ENCODE measurements at places on chromosomes 12 and 14.

DNA sequence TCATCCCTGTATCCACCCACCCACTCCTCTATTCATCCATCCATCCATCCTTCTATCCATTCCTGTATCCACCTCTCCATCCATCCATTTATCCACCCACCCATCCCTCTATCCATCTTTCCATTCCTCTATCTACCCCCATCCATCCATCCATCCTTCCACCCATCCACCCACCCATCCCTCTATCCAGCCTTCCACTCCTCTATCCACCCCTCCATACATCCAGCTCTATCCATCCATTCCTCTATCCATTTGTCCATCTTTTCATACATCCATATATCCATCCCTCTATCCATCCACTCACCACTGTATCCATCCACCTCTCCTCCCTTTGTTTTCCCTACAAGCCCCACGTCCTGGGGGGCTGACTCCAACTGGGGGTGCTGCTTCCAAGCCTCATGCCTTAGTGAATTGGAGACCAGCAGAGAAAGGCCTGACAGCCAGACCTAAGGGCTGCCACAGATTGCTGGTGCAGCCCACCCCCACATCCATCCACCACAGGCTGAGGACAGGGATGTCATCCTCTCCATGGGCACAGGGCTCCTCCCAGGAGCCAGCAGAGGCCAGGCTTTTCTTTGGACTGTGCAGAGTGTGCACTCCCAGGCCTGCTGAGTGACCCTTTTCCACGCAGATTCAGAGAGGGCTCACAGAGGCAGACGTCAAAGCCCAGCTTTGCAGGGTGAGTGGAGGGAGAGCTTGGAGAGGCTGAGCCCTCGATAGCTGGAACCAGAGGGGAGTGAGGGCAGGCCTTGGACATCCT, 18.9 kb upstream of the GPR132 start:
- no peak for DNase-seq

- DNase-seq, result no peak
Measured at GRCh38 chr12:70831543-70831942, 89.0 kb downstream of the PTPRR start.

DNA sequence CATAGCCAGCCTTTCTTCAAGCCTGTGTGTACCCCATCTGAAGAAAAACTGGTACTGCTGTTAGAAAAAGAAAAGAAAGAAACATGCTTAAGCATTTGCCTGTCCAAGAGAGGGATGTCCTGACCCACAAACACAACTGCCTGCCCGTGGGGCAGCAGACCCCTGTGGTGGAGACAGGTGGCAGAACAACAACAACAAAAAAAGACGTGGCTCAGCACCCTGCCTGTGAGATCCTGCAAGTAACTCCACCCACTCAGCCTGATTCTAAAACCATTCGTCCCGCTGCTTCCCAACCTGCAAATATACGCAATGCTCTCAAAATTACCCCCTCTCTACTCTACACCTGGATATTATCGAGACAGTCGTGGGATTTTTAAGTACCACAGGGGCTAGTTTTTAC, 64.9 kb upstream of the ZDHHC17 start:
- no peak for DNase-seq

GRCh38 chr14:103549361-103550311, 12.8 kb downstream of the BAG5 start:
- peak; percentile 64 for DNase-seq

DNA sequence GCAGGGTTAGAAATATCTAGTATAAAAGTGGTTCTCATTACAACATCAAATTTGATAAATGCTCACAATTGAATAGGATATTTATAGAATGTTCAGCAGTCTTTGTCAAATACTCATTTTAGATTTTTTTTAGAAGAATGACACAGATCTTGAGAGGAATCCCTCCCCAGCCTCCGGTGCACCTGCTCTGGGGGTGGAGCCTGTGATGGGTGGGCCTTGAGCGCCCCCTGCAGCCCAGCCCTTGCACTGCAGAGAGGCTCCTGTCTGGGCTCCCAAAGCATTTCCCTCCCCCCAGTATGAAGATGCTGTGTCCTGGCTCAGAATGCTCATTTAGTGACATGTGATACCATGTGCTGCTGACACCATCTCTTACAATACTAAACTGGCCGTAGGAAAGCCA, 792.3 kb downstream of the TMEM121 start:
- DNase-seq, result no peak

Data from NCI-H446 (cell line).